ENCODE measurements at places on chromosomes 13 and 19. TPM values are rescaled to one million over a fixed set of nuclear protein-coding genes. Genes with fewer than 3 reads are reported as not detected.

GRCh38 chr13:23561261-23561660, 9.0 kb upstream of the TNFRSF19 start:
- no peak for DNase-seq

Gene ZSWIM9
- polyA plus RNA-seq = 0.83 TPM

GRCh38 chr13:29005763-29006120, 185.6 kb downstream of the MTUS2 start:
- no peak for DNase-seq

- no peak for DNase-seq
Measured at GRCh38 chr19:39737891-39738290, at the start of gene CLC. Gene CLC, minus strand, starts transcription at chr19:39738029. Its CDS starts 77 bp downstream, at chr19:39737952.

DNA sequence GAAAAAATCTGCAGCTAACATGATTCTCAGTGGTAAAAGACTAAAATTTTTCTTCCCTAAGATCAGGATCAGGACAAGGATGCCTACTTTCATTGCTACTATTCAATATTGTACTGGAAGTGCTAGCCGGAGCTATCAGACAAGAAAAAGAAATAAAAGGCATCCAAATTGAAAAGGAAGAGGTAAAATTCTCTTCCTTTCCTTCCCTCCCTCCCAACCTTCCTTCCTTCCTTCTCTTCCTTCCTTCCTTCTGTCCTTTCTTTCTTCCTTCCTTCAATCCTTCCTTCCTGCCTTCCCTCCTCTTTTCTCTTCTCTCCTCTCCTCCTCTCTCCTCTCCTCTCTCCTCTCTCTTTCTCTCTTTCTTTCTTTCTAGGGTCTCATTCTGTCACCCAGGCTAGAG, 26.7 kb upstream of the LRP3 start:
- DNase-seq = no peak
